Naive thymus-derived CD4-positive, alpha-beta T cell (primary cell): ENCODE measurements at places on chromosomes 2 and 18.

DNA sequence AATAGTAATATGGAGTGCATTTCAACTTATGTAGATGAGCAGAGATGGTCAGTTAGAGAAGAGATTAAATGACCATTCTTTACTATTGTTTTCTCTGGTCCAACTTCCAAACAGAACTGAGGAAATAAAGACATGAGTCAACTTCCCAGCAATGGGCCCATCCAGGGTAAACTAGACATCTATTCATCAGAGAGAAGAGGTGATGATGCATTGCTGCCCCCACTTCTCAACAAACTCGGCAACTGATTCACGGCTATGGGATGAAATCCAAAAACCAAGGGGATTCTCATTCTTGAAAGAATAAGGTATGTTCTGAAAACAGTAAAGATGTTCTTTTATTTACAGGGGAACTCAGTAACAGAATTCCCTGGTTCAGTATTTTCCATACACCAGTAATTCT, 190.7 kb downstream of the RDH14 start:
- no peaks in the 10 kb centered on the region for H3K4me1 ChIP-seq
- H3K36me3 ChIP-seq: no peaks in the 10 kb centered on the region
- no peak overlapping the region for H3K27ac ChIP-seq
- H3K4me3 ChIP-seq: no peak overlapping the region
- DNase-seq: no peak
- no peaks in the 10 kb centered on the region for H3K27me3 ChIP-seq

DNA sequence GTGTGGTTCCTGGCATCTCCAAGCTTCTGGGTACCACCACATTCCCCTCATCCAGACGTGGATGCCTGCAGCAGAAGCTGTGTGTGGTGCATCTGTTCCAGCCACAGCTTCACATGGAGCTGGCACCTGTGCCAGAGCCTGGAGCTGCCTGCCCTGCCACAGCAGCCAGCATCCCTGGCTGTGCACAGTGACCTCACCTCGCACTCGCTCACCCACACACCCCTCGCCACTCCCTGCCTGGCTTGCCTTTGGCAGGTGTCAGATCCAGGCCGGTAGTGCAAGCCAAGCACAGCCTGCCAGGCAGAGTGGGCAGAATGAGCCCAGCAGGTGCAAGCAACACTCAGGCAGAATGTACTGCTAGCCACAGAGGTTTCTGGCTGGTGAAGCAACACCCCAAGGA, 59.9 kb upstream of the DYNC1I2 start:
- no peaks in the 10 kb centered on the region for H3K4me1 ChIP-seq
- H3K36me3 ChIP-seq: no peaks in the 10 kb centered on the region
- no peaks in the 10 kb centered on the region for H3K27me3 ChIP-seq
- H3K4me3 ChIP-seq: no peak overlapping the region

DNA sequence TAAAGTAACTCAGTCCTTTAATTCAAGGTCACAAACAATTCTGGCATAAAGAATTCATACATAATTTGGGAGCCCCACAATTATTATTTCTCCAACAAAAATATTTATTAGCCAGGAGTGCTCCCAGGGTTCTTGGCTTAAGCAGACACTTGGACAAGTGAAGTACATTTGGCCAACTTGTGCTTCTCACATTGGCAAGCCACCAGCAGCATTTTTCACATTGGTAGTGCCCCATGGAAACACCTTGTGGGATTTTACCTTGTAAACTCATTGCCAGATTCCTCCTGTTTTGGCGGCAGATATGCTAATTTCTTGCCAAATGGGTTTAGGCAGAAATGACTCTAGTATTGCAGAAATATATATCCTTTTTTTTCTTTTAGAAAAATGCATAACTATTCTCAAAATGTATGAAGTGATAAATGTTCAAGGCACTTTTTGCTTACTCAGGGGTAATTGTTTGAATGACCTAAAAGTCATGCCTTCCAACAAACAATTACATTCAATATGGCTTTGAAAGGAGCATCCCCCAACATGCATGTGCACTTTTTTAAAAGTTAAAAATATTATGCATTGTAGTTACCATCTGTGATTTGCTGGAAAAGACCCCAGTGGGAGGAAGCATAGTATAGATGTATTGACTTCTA, 113.5 kb downstream of the CSRNP3 start:
- H3K36me3 ChIP-seq: no peaks in the 10 kb centered on the region
- no peaks in the 10 kb centered on the region for H3K27me3 ChIP-seq
- no peak overlapping the region for H3K4me3 ChIP-seq

DNA sequence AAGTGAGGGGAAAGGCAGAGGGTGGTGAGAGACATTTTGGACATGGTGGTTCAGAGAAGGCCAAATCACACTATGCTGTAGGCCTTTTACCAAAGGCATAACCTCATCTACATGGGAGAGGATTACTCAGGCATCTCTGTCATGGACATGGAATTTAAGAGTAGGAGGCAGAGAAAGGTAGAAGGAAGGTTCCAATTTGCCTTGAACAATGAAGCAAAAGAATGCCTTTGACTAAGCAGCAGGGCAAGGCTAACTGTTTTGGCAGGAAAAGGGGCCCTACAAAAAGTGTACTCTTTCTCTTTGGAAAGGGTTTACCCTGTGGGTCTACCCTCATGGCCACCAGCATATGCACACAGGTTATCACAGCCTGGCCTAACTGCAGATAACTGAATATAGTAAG, 45.6 kb upstream of the RNU4ATAC start:
- peaks cover 12% of the 10 kb centered on the region for H3K36me3 ChIP-seq
- H3K27ac ChIP-seq: no peak overlapping the region
- DNase-seq: no peak
- H3K4me1 ChIP-seq: peaks cover 3% of the 10 kb centered on the region
- no peak overlapping the region for H3K4me3 ChIP-seq
- no peaks in the 10 kb centered on the region for H3K27me3 ChIP-seq
